ENCODE measurements at places on chromosomes 5 and 9.

DNA sequence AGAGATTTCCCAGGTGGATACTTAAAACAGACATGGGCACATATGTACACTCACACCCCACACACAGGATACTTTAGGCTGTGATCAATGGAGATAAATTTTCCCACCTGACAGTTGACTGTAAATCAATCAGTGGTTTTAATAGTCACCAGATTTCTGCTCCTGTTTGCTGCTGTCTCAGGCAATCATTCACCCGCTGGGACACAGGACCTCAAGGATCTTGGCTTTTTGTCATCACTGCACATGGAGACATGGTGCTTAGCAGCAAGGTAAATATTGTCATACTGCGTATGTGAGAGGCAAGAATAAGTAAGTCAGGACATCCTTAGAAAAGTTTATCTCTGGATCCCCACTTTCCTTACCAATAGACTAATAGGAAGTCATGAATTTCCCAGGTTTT is 60.8 kb upstream of the KLF9 start:
- DNase-seq = no peak

- no peak for DNase-seq
Observed at GRCh38 chr5:35741126-35741716, 115.5 kb upstream of the IL7R start.

GRCh38 chr5:113053511-113053995 is 77.0 kb downstream of the DCP2 start:
- no peak for DNase-seq

- DNase-seq = no peak
Observed at GRCh38 chr9:35702696-35703095, 13.0 kb upstream of the TPM2 start.

GRCh38 chr9:99172124-99173091 is 49.3 kb downstream of the ALG2 start:
- DNase-seq = no peak

Measured in activated CD8-positive, alpha-beta memory T cell treated with anti-CD3 and anti-CD28 coated beads for 24 hours (primary cell).